Activated CD4-positive, alpha-beta T cell treated with anti-CD3 and anti-CD28 coated beads for 1 hour (primary cell): ENCODE measurements at places on chromosomes 5 and 9.

GRCh38 chr9:128243215-128244018 lies 32.4 kb downstream of the GOLGA2 start:
- no peak for DNase-seq

GRCh38 chr9:77841739-77842386 lies 189.7 kb downstream of the GNAQ start:
- DNase-seq: no peak

GRCh38 chr9:78127279-78128225 lies 95.9 kb upstream of the GNAQ start:
- no peak for DNase-seq

DNA sequence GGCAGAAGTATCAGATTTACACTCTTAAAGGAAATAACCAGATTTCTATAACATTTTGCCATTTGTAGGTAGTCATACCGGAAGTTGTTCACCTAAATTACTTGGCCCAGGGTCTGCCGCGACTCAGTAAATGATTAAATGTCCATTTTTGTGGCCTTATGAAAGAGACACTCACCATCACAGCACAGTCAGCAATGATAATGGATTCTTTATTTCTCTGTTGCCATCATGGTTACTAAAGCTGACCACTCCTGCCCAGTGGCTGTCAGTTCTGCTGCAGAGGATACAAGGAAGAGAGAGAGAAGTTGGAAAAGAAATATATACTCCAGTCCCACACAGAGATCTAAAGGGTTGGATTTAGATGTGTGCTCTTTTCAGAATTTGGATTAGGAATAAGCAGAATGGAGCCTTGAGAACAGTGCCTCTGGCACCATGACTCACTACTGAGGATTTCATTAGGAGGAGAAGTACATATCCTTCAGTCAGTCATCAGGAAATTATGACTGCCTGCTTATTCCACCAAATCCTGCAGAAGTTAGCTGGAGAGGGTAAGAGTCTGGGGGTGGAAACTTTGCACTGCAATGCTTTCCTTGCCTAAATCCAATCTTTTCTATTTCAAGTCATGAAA lies 72.8 kb upstream of the EFNA5 start:
- no peak for DNase-seq
